NCI-H748 treated with DMSO at 0.1 percent for 48 hours (cell line): ENCODE measurements at places on chromosomes 16 and 17.

- no peak for DNase-seq
These were observed 171.7 kb downstream of the ZFHX3 start for GRCh38 chr16:72876221-72876620.

- DNase-seq = no peak
These were observed 6.0 kb downstream of the NDUFAF8 start for GRCh38 chr17:81245024-81245664.

GRCh38 chr16:10114409-10114808 is 67.8 kb downstream of the GRIN2A start:
- no peak for DNase-seq

- peak; percentile 23 for DNase-seq
These were observed 19.9 kb upstream of the GPATCH8 start for GRCh38 chr17:44522883-44523671.

DNA sequence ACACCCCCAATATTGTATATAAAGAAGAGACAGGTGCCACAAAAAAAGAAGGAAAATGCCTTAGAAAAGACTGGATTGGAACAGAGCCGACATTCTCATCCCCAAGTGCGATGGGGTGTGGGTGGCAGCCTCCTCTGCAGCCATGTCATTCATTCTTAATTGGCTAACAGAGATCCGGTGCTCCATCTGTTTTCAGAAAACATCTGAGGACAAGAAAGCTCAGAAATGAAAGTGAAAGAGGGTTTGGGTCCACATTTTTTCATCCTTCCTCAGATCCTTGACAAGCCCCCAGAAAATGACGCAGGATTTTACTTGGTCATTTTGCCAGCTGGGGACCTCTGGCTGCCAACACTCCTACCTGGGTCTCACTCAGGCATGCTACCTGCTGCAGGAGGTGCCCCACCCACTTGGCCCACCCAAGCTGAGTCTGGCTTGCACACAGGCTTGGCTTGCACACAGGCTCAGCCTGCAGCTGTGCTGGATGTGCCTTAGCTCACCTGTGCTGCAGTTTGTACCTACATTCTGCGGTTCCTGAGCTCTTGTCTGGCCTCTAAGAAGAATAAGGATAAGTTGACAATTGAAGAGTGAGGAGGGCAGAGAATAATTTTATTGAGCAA is 21.9 kb downstream of the KIF2B start:
- no peak for DNase-seq

- DNase-seq = no peak
These were observed 46.3 kb downstream of the METRNL start for GRCh38 chr17:83125515-83126274.

DNA sequence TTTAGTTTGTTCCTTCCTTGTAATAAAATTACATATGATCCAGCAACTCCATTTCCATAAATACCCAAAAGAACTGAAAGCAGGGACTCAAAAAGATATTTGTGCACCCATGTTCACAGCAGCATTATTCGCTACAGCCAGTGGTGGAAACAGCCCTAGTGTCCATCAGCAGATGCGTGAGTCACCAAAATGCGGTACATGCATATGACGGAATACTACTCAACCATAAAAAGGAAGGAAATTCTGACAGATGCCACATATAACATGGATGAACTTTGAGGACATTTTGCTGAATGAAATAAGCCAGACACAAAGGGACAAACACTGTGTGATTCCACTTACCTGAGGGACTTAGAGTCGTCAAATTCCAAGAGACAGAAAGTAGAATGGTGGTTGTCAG is 9.1 kb upstream of the SLC47A2 start:
- no peak for DNase-seq

- DNase-seq = no peak
These were observed 22.4 kb downstream of the MGRN1 start for GRCh38 chr16:4646773-4647643.

DNA sequence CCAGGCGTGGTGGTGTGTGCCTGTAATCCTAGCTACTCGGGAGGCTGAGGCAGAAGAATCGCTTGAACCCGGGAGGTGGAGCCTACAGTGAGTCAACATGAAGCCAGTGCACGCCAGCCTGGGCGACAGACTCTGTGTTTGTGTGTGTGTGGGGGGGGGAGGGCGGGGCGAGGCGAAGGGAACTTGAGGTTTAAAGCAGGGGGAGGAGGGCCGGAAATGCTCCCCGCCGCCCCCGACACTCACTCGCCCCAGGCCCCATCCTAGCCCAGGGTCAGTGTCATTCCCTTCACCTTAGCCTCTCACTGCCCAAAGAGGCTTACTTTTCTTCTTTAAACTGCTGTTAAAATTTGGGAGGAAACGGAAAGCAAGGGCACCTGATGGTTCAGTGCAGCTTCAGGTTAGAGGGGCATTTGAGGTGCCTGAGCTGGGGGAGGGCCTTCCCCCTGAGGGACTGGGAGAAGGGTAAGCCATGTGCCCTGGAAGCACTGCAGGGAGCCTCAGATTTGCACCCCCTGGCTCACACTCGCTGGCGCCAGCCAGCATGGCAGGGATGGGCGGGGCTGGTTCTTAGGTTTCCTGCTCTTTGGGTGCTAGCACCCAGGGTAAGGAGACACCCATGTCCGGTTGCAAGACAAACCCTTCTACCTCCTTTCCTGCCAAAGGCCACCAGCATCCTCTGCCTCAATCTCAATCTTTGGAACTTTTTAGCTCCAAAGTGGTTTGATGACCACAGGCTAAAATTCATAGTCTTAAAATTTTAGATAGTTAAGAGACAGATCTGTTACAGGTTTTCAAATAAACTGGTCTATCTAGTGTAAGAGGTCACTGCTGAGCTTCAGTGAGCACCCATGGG is 2.2 kb upstream of the LIMD2 start:
- DNase-seq = no peak

DNA sequence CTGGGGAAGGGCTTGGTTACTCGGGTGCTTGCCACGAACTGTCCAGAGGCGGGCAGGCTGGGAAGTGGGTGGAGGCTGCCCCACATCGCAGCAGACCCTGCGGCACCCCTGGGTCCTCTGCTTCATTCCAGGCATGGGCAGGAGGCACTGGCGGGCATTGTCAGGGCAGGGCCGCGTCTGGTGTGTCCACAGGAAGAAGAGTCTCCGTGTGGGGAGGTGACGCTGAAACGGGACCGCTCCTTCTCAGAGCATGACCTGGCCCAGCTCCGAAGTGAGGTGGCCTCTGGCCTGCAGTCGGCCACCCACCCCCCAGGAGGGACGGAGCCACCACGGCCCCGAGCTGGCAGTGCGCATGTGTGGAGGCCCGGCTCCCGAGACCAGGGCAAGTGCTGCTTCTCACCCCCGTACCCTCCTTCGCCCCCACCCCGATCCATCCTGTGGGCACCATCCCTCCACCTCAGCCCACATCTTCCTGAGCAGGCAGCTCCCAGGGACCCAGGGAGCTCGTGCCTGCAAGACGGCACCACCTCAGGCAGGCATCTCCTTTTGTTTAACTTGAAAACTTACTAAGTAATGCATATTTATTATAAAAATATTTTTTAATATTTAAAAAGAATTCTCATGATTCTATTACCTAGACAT is 14.3 kb upstream of the TCF25 start:
- no peak for DNase-seq

GRCh38 chr17:13478326-13478830 is 123.4 kb downstream of the HS3ST3A1 start:
- DNase-seq = no peak

GRCh38 chr16:81657224-81657623 is 121.9 kb upstream of the PLCG2 start:
- DNase-seq = no peak

DNA sequence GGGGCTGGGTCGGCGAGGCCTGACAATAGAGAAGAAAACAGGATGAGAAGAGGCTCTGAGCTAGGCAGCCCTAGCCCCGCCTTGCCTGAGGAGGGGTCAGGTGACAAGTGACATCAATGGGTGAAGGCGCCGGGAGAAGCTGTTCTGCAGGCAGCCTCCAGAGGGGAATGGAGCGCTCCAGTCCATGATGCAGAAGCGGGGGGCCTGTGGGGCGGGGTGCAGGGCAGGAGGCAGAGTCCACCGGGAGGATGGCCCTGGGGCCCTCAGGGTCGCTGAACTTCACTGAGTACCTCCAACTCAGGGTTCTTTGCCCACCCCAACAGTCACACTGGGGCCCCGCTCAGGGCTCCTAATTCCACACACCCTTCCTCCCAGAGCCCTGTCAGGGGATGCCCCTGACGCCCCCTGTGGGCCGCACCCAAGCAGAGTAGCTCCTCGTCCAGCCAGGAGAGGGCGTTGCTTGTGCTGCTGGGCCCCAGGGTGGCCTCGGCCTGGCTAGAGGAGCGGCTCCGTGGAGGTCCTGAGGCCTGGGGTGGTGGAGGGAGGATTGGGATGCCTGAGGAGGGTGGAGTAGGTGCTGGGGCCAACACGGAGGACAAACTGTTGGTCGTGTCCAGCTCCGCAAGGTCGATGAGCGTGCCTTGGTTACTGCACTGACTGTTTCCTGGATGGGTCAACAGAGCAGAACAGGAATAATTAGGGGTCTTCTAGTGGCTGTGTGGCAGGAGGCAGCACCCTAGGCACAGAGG is 20.8 kb downstream of the GGA3 start:
- no peak for DNase-seq

GRCh38 chr17:82118168-82118814 is 20.3 kb upstream of the FASN start:
- no peak for DNase-seq

DNA sequence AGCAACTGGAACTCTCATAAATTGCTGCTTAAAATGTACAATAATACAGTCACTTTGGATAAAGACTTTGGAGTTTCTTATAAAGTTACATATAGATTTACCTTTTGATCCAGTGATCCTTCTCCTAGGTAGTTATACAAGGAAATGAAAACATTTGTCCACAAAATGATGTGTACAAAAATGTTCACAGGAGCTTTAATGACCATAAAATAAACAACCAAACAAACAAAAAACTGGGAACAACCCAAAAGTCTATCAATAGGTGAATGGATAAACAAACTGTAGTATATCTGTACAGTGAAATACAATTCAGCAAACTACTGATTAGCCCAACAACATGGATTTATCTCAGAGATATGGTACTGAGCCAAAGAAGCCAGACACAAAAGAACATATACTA is 37.6 kb downstream of the TTLL6 start:
- DNase-seq = no peak

DNA sequence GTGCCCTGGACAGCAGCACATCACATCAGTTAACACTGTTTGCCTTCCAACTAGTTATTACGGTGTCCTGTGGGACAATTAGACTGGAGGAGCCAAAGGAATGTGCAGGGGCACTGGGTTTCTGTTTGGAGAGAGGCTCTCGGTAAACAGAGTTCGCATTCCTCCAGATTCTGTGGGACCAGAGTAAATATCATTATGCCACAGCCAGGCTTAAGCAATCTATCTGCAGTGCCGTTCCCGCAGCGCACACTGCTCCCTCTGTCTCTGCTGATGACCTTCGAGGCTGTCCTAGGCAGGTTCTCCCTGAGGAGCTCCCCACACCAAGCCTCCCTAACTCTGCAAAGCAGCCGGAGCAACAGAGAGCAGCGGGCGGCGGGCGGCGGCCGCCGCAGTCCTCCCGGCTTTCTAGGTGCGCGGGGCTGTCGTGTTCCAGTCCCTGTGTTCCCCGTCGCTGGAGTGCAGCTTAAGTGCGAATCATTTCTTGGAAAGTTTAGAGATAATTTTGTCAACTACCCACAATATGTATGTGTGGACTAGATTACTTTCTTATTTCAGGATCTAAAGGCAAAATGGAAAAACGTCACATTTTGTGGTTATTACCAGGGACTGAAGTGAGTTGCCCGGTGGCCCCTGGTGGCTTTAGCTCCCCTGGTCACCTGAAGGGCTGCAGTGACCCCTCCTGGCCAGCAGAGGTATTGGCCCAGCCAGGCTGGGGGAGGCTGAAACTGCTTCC is 43.3 kb downstream of the PGS1 start:
- DNase-seq = peak; percentile 14

GRCh38 chr16:11612665-11613025 is 25.9 kb upstream of the LITAF start:
- DNase-seq = no peak

GRCh38 chr16:87829622-87829980 is 39.7 kb downstream of the SLC7A5 start:
- DNase-seq = no peak

DNA sequence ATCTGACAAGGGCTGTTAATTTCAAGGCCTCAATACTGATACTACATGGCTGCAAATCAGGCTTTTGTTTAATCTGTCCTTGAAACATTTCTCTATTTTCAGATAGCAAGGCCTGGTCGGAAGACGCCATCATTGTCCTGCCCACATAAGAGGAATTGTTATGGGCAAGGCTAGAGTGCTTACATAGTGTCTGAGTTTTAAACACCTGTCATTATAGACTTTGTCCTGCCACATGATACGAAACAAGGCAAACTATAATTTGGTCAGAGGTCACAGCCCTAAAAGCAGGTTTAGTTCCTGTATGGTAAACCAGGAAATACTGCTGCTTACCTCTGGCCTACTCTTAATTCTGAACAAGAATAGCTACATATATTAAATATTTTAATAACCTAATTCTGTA is 104.4 kb downstream of the SSH2 start:
- peak; percentile 51 for DNase-seq

- no peak for DNase-seq
These were observed 730.2 kb upstream of the RBFOX1 start for GRCh38 chr16:6602405-6602804.

DNA sequence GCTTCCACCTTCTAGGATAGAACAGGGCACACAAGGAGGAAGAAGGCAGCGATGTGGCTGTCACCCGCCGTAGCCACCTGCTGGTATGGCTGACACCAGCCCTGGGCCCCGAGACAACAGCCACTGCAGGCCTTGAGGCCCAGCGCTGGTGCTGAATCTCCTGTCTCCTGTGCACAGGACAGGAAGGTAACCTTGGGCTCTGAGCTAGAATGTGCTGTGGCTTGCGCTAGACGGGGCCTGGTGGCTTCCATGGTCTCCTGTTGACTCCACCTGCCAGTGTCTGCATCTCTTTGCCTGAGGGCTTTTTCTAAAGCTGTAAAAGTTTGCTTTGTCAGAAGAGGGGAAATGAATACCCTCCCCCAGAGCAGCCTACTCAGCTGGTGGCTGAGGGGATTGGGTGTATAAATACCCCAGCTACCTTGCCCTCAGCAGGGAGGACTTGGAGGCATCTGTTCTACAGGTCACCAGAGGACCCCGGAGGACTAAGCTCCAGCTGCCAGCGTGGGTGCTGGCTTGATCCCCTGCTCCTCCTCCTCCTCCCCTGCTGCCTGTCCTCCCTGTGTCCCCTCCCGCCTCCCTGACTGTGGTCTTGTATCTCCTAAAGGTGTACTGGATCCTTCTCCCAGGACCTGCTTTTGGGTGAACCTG is 76.1 kb upstream of the SDK2 start:
- DNase-seq = peak; percentile 5

GRCh38 chr17:45117848-45118646 is 14.3 kb downstream of the PLCD3 start:
- DNase-seq = no peak

GRCh38 chr17:35293151-35293847 is 50.4 kb downstream of the SLFN5 start:
- no peak for DNase-seq
